HEK293T (cell line): ENCODE measurements at places on chromosomes 3 and 15.

GRCh38 chr3:152382312-152383135 is 113.8 kb downstream of the MBNL1 start:
- DNase-seq: no peak

DNA sequence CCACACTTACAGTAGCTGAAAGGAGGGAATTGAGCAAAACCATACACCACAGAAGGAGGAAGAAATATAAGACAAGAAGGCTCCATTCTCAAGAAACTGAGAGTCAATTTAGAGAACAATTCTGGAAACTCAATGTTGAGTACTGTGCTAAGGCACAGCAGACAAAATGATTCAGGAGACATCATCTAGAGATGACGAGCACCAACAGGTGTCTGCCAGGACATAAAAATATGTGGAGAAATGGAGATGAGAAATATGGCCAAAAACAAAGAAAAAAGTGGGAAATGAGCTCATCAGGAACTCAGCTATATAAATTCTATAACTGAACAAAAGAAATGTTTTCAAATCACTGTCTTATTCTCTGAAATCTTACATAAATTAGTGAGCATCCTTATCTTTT is 343.7 kb downstream of the ERC2 start:
- no peak for DNase-seq

DNA sequence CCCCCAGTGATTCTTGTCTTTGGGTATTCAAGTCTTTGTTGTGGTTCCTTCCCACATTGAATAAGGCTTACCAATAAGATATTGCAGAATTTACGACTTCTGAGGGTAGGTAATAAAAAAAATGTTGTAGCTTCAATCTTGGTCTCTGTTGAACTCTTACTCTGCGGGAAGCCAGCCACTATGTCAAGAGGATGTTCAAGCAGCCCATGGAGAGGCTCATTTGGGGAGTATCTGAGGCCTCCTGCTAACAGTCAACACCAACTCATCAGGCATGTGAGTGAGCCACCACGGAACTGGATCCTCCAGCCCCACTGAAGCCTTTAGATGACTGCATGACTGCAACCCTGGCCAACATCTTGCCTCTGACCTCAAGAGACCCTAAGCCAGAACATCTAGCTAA is 3.2 kb upstream of the TBC1D23 start:
- no peak for DNase-seq

GRCh38 chr3:46334741-46335478 is 19.0 kb upstream of the CCR2 start:
- DNase-seq: no peak

DNA sequence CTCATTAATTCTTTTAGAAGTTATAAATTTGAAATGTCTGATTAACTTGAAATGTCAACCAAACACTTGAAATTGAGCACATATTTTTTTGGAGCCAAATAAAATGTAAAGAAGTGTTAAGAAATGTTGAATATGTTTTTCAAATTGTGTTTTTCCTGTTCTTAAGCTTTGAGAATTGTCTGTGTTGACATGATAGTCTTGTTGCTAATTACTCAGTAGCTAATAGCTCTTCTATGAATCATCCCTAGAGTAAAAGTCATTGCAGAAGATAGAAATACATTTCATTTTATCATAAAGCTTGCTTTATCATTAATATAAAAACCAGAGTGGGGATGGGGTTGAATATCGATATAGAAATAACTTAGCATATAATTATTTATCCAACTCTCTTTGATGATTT is 41.9 kb upstream of the ABHD10 start:
- DNase-seq: no peak

DNA sequence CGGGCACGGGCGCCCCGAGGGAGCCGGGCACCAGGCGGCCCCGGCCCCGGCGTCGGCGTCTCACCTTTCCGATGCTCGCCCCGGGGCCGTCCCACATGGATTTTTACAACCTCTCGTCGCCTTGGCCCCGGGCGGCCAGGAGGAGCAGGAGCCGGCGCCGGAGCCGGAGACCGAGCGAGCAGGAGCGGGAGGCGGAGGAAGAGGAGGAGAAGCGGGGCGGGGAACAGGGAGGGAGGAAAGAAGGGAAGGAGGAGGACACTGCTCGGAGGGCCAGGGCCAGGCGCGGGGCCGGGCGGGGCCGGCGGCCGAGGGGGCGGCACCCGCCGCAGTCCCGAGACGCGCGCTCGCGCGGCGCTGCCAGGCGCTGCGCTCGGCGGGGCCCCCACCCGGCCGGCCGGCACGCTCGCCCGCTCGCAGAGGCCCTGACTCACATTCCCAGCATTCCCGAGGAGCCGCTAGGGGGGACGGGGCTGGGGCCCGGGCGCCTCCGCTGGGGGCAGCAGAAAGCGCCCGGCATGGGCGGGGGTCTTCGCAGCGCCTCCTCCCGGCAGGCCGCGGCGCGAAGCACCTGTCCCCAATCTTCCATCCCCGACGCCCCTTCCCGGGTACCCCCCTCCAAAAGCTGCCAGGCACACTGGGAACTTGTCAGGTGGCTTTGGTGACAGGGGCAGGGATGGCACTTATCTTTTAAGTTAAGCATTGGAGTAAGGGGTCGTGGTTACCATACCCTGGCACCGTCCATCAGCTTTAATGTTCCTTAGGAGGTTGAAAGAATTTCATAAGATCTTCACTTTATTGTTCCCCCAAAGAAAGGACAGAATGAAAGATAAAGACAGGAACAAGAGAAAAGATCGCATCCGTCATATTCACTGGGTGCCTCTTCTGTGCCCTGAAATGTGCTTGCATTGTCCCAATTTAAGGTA is at the start of gene ERC2:
Gene ERC2 (minus strand): TSS at position 284 of the 923 bp plus-strand sequence.
- DNase-seq: peak; percentile 86

GRCh38 chr3:167901138-167901537 is 165.6 kb downstream of the SERPINI1 start:
- no peak for DNase-seq

- no peak for DNase-seq
Measured at GRCh38 chr3:133992381-133992780, 37.3 kb downstream of the SLCO2A1 start.

GRCh38 chr15:59885832-59886231 is 118.3 kb upstream of the FOXB1 start:
- peak; percentile 39 for DNase-seq

DNA sequence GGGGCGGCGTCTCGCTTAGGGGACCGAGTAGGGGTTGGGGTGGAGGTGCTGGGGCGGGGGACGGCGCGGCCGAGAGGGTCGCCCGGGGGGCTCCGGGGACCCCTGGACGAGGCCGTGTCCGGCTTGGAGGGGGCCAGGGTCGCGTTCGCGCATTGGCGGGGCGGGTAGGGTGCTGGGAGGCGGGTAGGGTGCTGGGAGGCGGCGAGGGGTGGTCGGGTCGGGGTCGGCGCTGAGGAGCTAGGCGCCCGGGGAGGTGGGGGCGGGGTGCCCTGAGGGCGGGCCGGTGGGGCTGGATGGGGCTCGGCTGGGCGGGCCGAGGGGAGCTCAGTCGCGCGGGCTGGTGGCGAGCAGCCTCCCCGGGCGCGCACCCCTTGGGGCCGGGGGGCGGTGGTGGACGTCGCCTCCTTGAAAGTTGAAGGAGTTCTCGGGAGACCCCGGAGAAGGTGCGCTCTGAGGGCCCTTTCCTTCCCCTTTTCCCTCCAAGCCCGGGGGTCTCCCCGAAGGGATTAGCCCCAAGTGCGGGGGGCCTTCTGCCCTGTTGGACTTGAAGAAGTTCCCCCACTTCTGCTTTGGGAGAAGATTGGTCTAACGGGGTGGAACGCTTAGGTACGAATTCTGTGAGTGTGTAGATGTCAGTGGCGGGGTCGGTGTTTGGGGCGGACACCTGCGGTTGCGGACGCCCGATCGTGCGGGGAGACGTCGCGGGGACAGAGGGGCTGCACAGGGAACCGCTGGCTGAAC is 543 bp downstream of the MEF2A start:
- peak; percentile 27 for DNase-seq

GRCh38 chr15:30958219-30958618 is 33.2 kb downstream of the MTMR10 start:
- no peak for DNase-seq

- peak; percentile 88 for DNase-seq
Measured at GRCh38 chr15:89361451-89362202, 27.0 kb upstream of the POLG start.
